ENCODE measurements at places on chromosomes 7 and 10.

- H3K27ac ChIP-seq: no peak overlapping the region
- no peak for DNase-seq
- no peaks in the 10 kb centered on the region for H3K36me3 ChIP-seq
- no peaks in the 10 kb centered on the region for H3K4me1 ChIP-seq
- H3K27me3 ChIP-seq: no peaks in the 10 kb centered on the region
Measured at GRCh38 chr7:100789055-100789454, 38.3 kb downstream of the EPHB4 start.

DNA sequence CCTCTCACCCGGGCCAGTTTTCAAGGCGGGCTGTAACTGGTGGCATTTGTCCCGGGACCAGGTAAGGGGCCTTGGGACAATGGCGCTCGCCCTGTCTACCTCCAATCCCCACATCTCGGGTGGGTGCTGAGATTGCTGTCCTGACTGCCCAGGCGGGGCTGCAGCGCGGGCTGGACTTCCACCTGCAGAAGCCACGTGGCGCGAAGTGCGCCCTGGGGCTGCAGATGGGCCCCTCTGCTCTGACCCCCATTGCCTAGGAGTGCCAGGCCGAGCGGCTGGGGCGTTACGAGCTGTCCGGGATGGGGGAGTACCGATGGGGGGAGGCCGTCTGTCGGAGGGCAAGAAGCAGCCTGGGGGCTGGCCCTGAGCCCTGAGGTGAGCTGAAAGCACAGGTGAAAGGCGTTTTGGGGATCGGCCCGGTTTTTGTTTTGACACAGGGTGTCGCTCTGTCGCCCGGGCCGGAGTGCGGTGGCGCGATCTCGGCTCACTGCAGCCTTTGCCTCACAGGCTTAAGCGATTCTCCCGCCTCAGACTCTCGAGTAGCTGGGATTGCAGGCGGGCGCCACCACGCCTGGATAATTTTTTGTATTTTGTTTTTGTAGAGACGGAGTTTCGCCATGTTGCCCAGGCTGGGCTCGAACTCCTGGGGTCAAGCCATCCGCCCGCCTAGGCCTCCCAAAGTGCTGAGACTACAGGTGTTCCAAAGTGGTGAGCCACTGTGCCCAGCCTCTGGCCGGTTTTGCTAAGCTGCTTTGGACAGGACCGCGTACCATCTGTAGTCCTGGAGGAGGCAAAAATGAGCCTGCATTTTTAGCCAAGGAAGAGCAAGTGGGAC lies at the start of gene SFXN2:
SFXN2 (plus strand) TSS at position 16 of the 835 bp plus-strand sequence. CDS start 12,001 bp downstream, outside the sequence.
- peaks cover 16% of the 10 kb centered on the region for H3K4me1 ChIP-seq
- peak within 1 kb of the TSS; percentile 85 for H3K27ac ChIP-seq
- no peaks in the 10 kb centered on the region for H3K36me3 ChIP-seq
- no peaks in the 10 kb centered on the region for H3K27me3 ChIP-seq

DNA sequence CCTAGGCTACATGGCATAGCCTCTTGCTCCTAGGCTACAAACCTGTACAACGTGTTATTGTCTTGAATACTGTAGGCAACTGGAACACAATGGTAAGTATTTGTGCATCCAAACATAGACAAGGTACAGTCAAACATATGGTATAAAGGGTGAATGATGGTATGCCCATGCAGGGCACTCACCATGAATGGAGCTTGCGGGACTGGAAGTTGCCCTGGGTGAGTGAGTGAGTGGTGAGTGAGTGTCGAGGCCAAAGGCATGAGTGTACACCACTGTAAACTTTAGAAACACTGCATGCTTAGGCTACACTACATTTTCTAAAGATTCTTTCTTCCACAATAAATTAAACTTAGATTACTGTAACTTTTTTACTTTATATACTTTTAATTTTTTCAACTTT lies 165.7 kb downstream of the PARD3 start:
- H3K36me3 ChIP-seq: no peaks in the 10 kb centered on the region
- no peak overlapping the region for H3K27ac ChIP-seq
- no peaks in the 10 kb centered on the region for H3K27me3 ChIP-seq
- DNase-seq: no peak
- no peaks in the 10 kb centered on the region for H3K4me1 ChIP-seq

GRCh38 chr7:117143066-117143465 lies 179.8 kb downstream of the WNT2 start:
- no peak overlapping the region for H3K4me3 ChIP-seq
- no peaks in the 10 kb centered on the region for H3K27me3 ChIP-seq
- no peak overlapping the region for H3K27ac ChIP-seq
- no peaks in the 10 kb centered on the region for H3K36me3 ChIP-seq
- H3K4me1 ChIP-seq: no peaks in the 10 kb centered on the region
- DNase-seq: no peak
